ENCODE measurements at places on chromosomes 6 and 20.

DNA sequence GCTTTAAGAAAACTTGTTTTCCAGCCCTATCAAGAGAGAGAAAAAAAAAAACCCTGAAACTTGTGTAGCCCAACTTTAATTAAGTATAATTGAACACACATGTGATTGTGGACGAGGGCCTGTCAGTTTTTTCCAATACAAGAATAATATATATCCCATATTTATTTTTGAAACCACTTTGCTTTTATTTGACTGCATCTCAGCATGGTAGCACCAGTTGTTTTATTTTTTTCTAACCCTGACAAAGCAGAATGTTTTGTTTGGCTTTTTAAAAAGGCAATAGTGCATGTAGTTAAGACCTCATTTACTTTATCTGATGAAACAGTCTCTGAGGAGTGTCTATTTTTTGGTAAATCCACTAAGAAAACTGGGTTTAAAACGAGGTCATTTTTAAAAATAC, 257.7 kb downstream of the CDKAL1 start:
- no peak for DNase-seq

DNA sequence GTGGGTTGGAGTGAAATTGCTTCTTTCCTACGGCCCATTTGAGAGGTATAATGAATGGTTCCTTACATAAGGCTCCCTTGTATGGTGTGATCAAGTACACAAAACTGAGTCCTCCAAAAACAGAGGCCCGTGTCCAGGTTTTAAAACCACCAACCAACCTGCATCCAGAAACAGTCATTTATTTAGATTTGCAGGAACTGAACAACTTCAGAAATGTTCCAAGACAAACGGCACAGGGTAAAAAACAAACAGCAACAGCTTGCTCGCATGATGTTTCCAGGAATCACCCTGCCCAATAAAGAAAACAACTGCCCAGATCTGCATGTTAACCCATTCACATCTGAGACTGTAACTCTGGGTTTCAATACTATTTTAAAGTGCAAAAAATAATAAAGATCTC, 40.2 kb upstream of the TRAM2 start:
- DNase-seq = no peak

GRCh38 chr6:16698162-16698533, 63.1 kb downstream of the ATXN1 start:
- no peak for DNase-seq

- no peak for DNase-seq
Observed at GRCh38 chr6:111602481-111603011, 3.1 kb downstream of the TRAF3IP2 start.

DNA sequence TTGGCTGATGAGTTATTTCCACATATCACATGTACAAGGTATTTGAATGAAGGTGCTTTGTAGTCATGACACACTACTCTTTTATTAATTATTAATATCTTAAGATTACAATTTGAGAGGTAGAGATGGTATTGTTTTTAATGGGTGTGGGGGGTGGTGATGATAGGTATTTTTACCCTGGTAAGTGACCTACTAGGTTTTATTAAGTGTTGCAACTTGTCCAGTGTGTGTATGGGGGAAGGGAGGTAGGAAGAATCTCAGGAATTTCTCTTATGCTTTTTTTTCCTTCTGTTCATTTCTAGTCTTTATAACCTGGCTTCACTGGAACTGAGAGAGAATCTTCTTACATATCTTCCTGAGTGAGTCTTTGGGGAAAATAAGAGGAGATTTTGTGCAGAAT, 101.4 kb downstream of the LRRC1 start:
- no peak for DNase-seq

GRCh38 chr6:15305496-15305895, 59.6 kb downstream of the JARID2 start:
- DNase-seq = no peak

DNA sequence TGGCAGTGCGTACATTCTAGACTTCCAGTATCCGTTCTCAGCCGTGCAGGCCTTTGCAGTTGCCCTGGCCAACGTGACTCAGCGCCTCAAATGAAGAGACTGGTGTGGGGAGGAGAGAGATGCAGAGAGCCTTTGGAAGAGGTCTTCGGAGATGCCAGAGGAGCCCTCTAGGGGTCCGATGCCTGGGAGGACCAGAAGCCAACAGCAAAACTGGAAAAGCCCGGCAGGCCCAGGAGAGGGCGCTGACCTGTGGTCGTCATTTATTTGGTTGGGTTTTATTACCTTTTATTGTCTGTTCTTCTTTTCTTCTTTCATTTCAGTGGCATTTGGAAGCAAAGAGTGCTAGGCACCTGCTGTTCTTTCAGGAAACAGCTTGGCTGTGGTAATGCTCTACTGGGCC, 53.3 kb upstream of the TMEM181 start:
- no peak for DNase-seq

- DNase-seq = no peak
Observed at GRCh38 chr6:118865100-118865391, 28.9 kb upstream of the ASF1A start.

GRCh38 chr6:7629321-7629720, 39.3 kb downstream of the SNRNP48 start:
- no peak for DNase-seq

DNA sequence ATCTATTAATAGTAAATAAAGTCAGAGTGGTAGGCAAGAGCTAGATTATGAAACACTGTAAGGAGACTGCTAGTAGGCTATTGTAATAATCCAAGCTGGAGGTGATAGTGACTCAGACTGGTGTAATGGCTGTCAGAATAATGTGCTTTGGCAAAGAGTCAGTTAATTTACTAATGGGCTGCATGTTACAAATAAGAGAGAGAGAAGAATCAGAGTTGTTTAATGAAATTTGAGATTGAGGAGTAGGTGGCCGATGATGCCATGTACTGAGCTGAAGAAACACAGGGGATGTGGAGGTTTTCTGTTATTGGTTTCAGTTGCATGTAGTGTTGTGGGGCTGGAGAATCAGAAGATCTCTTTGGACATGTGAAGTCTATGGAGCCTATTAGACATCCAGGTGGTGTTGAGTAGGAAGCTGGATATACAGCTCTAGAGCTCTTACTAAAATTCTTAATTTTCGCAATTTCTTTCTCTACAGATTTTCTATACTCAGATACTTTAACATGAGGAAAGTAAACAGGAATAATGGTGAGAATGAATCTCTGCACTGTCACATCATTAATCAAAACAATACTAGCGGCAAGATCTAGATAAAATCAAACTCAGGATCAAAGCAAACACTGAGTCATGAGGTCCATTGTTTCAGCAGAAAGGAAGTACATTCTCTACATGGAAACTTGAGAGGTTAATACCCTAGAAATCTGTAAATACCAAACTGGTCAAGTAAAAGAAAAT, 167.7 kb downstream of the SIM1 start:
- no peak for DNase-seq

GRCh38 chr20:8299921-8300320, 167.9 kb downstream of the PLCB1 start:
- DNase-seq = no peak

DNA sequence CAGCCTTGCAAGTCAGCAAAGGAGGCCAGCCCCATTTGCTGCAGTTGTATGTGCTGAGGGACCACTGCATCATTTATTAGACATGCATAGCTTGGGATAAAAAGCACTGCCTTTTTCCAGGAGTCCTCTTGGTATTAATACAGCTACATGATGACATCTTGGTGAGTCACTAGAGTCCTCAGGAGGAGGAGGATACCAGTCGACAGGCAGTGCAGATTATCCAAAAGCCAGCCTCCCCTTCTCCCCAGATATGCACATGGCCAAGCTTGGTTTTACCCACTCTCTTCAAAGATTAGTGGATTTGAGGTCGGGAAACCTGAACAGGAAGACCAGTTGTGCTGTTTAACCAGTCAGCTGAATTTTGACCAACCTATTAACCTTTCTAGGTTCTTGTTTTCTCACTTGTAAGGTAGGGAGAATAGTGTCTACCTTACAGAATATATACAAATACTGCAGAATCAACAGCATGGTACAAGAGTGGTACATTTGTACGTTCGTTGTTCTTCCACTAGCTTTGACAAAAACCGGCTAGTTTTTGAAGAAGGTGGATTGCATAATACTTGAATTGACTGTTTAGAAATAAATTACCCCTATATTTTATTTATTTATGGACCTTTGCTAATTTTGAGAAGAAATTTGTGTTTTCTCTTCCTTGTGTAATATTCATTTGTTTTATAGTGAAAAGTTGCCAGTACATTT, 31.9 kb downstream of the VAPB start:
- DNase-seq = no peak

GRCh38 chr6:29641430-29642148, 8.6 kb upstream of the GABBR1 start:
- no peak for DNase-seq

GRCh38 chr6:7649037-7649810, 59.2 kb downstream of the SNRNP48 start:
- DNase-seq = no peak

- DNase-seq = no peak
Observed at GRCh38 chr6:26161322-26161721, 74.1 kb downstream of the HFE start.

GRCh38 chr6:63319939-63320338, at the start of gene LGSN:
Gene LGSN, minus strand, starts transcription at chr6:63319983. Its CDS starts 40 bp downstream, at chr6:63319943.
- DNase-seq = no peak

DNA sequence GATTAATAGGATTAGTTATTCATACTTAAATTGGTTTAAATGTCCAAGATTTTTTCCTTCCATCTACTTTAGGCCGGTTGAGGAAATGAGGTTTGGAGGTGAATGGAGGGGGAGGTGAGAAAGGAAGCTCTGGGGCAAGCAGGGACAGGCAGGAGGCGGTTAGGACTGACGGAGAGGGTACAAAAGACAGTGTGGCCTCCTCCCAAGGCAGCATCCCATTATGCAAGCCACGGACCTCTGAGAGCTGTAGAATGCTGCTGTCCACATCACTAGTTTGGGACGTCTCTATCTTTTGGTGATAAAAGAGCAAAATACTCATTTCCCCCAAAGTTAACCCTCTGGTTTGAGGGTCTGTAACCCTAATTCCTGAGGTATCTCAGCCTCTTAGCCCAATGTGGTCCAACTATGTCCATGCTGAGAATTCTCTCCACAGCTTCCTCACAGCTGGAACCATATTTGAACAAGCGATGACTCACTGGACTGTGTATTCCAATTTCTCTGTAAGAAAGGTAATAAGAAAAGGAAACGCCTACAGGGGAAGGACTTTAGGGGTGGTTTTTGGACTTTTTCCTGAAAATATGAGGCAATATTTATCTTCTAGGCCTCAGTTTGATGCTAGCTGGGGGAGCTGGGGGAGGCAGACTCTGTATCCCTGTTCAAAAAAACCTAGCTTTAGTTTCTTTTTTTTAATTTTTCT, 172.2 kb downstream of the TFAP2B start:
- DNase-seq = no peak

GRCh38 chr6:68013780-68014515, 621.1 kb upstream of the ADGRB3 start:
- DNase-seq = no peak

DNA sequence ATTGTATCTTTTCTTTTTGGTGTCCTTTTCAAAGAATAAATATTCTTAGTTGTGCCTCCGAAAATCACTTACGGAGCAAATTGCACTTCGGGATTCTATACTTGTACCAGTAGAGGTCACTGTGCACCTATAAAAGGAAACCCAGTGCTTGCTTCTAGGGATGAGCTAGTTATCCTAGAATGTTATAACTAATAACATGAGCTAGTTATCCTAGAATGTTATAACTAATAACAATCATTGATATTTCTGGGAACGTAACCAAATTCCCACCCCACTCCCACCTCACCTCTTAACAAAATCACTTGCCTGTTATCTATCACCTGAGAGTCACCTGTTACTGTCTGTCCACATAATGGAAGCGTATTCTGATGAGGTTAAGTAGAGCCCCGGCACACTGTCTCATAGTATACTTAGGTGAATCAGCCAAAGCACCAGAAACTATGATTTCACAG, 126.9 kb upstream of the TIAM2 start:
- DNase-seq = peak; percentile 11

GRCh38 chr6:22306741-22307466, 10.1 kb upstream of the PRL start:
- no peak for DNase-seq

GRCh38 chr6:73451223-73452106, 632 bp downstream of the CGAS start:
- peak; percentile 49 for DNase-seq

DNA sequence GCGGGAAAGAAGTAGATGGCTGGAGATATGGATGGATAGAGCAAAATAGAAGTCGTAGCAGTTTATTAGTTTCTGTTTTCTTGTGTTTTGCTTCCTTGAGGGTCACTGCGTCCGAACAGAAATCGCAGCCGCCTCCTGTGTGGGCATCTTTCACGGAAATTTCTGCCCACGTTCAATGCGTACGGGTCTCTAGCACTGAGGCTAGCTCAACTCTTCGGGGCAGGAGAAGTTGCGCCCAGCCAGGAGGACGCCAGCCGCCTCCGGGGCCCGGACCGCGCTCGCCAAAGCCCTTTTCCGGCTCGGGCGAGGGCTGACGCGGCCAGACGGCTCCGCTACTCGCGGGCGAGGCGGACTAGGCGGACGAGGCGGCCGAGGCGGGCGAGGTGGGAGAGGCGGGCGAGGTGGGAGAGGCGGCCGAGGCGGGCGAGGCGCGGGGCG, 814 bp downstream of the TFAP2B start:
- no peak for DNase-seq

- DNase-seq = no peak
Observed at GRCh38 chr20:41229259-41229658, 88.3 kb downstream of the ZHX3 start.

DNA sequence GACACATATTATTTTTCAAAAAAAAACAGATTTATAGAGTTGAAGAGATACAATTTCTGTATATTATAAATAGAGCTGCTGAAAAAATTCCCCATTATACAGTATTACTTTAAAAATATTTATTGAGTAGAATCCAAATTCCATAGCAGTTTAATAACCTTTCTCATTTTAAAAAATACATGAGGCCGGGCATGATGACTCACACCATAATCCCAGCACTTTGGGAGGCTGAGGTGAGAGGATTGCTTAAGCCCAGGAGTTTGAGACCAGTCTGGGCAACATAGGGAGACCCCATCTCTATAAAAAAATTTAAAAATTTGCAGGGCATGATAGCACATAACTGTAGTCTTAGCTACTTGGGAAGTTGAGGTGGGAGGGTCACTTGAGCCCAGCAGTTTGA, 13.0 kb downstream of the ATRN start:
- no peak for DNase-seq

DNA sequence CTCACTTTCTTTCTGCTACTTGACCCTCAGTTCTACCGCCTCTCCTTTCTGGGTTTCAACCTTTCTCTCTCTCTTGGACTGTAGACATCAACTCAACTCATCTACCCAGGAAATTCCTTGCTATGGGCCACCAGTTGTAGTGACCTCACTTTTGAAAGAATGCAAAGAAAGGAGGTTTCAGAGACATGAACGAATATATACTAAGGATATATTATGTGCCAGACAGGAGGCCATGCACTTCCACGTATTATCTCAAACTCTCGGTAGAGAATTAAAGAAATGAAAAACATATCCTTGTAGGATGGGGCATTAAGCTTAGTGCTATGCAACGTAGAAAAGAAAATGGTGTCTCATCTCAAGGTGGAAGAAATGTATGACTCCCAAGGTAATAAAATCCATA, 67.3 kb upstream of the NT5E start:
- DNase-seq = no peak

GRCh38 chr6:39048481-39049399, at the start of gene GLP1R:
Gene GLP1R, plus strand, starts transcription at chr6:39048781. Its CDS starts 60 bp downstream, at chr6:39048841.
- DNase-seq = no peak

GRCh38 chr6:116444092-116444491, 17.1 kb upstream of the CALHM6 start:
- no peak for DNase-seq

- DNase-seq = no peak
Observed at GRCh38 chr20:36217226-36217625, 19.1 kb upstream of the AAR2 start.

- DNase-seq = no peak
Observed at GRCh38 chr6:132893772-132894490, 79.6 kb downstream of the RPS12 start.

- DNase-seq = no peak
Observed at GRCh38 chr6:35512740-35513139, at the start of gene TULP1. Gene TULP1, minus strand, starts transcription at chr6:35512896. Its CDS starts 38 bp downstream, at chr6:35512858.

Data from GM12891 (cell line).